ENCODE measurements at places on chromosomes 7 and 10.

DNA sequence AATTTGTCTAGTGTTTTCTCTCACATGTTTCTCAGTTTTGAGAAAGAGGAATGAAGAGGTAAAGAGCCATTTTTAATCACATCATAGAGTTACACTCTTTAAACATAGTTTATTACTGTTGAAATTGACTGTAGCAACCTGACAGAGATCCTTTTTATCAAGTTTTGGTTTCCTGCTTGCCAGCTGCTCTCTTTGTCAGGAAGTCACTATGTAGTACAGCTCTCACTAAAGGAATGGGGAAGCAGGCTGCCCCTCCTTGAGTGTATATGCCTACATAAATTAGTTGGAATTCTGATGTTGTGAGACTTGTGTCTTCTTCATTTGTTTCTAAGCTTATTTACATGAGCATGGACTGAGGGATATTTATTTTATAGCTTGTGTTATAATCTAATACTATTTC is 1274.0 kb upstream of the CELF2 start:
- no peak for DNase-seq

DNA sequence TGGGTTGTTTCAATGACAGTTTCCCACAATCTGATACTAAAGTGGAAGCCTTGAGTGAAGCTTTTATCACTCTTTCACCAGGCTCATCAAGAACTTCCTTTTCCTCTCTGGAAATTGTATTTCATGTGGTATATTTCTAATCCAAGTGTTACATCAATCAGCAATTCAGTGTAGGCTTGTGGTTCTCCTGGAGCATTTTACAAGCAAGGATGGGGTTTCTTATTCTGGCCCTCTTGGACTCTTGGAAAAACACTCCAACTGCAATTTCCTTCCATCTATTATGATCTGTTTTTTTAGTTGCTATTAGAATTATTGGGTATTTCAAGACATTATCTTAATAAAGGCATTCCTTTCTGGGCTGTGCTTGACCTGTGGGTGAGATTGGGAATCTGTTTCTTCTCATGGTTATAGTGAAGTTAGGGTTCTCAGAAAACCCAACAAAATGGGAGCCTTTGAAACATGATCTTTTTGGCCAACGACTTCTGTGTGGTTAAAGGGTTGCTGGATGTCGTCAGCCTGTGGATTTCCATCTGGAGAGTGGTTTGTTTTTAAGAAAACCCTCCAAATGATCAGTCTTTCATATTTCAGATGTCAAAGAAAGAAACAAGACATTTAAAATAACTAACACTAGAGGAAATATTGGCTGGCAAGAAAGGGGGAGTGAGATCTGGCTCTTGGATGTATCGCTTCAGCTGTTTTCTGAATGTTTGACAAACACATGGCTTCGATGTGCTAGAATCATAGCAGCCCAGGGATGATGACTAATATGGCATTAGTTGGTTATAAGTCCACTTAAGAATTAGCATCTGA is 540.2 kb downstream of the LRMDA start:
- DNase-seq, result no peak

GRCh38 chr7:97025983-97026714 is 1.5 kb upstream of the DLX5 start:
- no peak for DNase-seq

DNA sequence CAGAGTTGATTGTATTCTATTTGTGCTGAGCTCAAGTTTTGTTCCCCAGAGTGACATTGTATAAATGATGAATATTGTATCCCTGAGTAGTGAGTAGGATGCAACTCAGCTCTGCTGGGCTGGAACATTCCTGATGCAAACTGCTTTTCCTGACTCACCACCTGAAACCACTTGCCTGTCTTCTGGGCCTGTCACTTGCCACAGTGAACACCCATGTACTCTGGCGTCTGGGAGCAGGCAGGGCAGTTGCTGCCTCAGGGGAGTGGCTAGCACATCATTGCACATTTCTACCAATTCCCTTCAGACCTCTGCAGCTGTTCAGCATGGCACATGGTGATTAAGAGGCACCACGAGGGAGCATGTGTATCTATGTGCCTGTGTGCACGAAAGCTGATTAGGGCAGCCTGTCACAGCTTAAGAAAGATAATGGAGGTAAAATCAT is 157.3 kb downstream of the SND1 start:
- no peak for DNase-seq

DNA sequence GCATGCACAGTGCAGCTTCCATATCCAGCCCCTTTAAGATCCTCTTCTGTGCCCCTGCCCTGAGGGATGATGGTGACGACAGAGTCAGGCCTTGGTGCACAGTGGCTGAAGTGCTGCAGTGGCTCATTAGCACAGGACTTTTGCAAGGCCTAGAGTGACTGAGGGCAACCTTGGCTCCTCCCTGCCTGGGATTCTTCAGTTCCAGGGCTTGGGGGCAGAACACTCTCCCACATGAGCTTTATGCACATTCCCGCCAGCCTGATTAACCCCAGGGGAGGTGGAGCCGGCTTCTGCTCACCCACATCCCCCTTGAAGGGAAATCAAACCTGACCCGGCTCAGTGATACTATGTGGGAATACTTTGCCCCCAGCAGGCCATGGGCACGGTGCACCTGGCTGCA is 253.4 kb downstream of the GALNT17 start:
- no peak for DNase-seq

DNA sequence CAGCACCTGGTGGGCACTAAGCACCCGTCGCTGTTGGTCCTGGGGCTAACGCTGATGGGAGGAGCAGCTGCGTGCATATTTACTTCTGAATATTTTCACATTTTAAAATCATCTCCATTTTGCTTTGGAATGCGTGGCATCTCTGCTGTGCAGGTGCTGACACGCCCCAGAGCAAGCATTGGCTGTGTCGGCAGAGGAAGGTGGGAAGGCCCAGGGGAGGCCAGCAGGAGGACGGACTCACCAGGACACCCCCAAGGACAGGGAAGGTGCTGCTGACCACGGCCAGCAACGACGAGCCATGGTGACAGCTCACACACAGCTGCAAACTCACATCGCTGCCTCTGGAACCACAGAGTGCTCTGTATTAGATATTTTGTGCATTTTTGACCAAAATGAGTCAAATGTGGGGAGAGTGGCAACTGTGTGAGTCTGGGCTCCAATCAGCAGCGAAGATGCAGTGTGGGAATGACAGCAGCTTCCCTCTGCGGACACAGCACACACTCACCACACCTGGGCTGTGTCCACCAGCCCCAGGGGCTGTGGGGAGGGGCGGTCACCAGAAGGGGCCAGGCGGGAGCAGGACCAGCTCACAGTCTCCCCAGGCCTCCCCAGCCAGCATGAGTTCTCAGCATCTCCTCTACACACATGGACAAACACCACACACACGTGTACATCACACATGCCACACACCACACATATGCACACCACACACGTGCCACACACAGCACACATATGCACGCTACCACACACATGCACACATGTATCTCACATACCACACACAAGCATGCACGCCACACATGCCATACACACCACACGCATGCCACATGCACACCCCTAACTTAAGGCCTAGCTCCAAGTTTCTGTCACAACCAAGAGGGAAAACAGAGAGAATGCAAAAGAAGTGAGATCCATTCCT is 58.2 kb downstream of the PTPRN2 start:
- no peak for DNase-seq

DNA sequence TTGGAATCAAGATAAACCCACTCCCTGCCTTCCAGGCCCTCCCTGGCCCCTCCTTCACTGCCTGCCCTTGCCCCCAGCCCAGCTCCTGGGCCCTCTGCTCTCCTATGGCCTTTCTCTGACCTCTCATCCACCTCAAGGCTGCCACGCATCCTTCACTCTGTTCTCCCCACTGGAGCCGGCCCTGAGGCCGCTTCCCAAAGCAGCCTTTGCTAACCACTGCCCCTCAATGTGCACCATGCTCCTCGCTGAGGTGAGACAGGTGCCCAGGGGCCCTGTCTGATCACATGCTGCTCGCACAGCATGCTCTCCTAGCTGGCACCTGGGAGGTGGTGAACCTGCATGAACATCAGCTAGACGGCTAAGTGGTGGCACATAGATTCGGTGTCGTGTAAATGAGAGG is 138.5 kb upstream of the RET start:
- no peak for DNase-seq

DNA sequence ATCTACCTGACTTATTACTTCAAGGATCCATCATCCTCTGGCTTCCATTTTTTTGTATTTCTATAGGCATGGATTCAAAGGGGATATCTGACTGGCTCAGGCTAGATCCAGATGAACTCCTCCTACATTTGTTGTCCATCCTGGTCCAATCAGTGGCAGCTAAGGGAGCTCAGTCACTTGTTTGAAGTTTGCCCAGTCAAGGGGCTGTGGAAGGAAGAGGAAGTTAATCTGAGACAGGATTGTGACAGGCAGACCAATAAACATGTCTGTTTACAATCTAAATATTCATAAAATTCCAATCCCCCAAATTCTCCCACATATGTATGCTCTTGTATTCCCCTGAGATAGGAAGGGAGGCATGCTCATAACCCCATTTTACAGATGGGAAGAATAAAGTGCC is 48.7 kb downstream of the CAV1 start:
- no peak for DNase-seq

- no peak for DNase-seq
Measured at GRCh38 chr7:131152766-131153165, 174.9 kb upstream of the MKLN1 start.
